ENCODE measurements at places on chromosomes 3 and 15.

- DNase-seq = no peak
Measured at GRCh38 chr3:190722181-190722905, 140.2 kb downstream of the GMNC start.

DNA sequence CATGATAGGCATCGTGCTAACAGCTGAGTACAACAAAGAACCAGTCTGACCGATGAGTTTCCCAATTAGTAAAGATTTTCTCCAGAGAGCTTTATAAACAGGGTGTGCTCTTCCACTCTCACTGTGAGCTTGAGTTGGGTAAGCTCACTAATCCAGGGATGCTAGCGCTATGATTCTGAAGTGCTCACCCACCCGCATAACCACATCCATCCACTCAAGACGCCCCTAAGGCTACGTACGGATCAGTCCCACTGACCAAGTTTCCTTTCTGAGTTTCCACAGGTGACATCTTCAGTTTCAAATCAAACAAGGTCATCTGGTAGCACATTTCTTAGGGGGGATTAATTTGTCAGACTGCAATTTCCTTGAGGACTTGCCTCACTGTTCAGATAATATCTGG lies 141.1 kb upstream of the ABI3BP start:
- no peak for DNase-seq

GRCh38 chr15:54803134-54803808 lies 393.5 kb downstream of the RSL24D1 start:
- peak; percentile 73 for DNase-seq

- DNase-seq = no peak
Measured at GRCh38 chr3:72334681-72335457, 513.4 kb downstream of the SHQ1 start.

DNA sequence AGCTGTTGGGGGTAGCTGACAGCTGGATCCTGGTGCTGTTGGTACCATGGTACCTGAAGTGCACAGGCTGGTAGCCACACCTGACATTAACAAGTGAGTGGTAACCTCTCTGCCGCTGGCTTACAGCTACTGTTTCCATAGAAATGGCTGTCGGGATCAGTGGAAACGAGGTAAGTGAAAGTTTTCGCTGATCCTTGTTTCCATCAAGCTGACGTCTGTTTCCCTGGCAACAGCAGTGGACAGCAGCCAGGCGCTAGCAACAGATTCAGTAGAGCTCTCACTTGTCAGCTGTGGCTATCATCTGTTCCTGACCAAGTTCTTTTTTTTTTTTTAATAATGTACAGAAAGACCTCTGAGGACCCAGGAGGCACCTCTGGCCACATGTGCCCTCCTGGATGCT lies 166.2 kb downstream of the CHDH start:
- no peak for DNase-seq

GRCh38 chr3:143267989-143268388 lies 148.4 kb downstream of the CHST2 start:
- no peak for DNase-seq

GRCh38 chr15:91472316-91472756 lies 372.3 kb downstream of the SV2B start:
- no peak for DNase-seq

- no peak for DNase-seq
Measured at GRCh38 chr3:9878700-9879099, 1.4 kb downstream of the CIDEC start.

DNA sequence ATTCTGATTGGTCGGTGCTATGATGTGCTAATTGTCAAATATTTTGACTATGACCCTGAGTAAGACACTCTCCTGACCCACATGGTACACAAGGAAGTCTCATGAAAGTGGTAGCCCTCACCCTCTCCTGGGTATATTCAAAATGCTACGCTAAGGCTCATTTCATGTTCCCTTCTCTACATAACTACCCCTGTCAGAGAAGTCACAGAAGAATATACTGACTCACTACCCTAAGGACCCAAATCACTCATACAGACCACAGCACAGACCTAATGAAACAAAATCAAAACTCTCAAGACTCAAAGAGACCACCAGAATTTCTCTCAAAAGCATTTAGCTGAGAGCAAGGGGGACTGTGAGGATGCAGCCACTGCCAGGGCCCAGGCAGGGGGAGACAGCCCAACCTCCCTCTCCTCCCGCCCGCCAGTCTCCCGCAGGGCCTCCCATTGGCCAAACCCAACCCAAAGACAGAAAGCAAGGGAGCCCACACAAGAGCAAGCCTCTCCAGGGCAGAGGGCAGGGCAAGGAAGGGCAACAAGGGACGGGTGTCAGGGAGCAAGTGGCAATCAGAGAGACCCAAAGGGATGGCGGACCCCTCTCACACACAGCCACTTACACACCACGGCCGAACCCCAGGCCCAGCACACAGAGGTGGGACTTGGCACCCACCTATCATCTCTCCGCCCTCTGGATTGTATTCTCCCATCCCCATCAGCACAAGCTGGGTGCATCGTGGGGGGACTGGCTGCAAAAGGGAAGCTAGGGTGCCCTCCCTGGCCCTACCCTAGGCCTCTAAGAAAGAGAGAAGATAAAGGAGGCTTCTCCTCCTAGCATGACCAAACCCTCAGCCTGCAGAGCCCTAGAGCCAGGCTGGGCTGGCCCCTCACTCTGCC lies 41.6 kb downstream of the MEGF11 start:
- DNase-seq = no peak

DNA sequence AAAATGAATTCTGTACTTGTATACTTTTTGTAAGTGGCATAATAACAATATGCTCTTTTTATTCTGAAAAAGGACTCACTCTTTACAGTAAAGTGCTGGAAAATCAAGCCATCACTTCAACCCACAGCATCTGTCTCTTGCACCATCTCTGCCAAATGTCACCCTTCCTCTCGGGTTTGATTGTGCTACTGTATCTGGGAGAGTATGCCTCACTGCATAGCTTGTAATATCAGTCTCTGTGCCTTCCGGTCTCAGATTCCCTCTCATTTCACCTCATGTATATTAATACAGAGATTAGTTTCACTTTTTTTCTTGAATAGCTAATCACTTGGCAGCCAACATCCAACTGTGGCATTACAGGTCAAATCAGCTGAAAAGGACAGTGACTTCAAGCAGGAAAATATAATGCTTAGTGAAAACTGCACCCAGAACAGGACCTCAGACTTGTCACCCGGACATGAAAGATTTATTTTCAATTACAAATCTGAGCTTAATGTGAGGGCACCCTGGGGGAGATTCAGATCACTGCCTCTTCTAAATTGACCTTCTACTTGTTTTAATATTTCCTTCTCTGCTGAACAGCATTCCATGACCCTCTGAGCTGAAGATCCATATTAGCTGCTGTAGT lies 605.8 kb upstream of the NAALADL2 start:
- DNase-seq = no peak

- no peak for DNase-seq
Measured at GRCh38 chr3:102200126-102200525, 234.7 kb upstream of the ZPLD1 start.

DNA sequence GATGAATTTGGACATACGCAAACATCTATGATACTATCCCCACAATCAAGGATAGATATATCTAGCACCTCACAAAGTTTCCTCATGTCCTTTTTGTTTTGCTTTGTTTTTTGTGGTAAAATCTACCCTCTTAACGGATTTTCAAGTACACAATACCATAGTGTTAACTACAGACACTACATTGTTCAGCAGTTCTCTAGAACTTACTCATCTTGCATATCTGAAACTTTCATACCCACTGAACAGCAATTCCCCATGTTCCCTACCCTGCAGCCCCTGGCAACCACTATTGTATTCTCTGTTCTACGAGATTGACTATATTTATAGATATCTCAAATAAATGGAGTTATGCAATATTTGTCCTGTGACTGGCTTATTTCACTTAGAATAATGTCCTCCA lies 58.1 kb upstream of the TJP1 start:
- DNase-seq = no peak

GRCh38 chr3:177528306-177529070 lies 331.2 kb upstream of the TBL1XR1 start:
- DNase-seq = no peak

DNA sequence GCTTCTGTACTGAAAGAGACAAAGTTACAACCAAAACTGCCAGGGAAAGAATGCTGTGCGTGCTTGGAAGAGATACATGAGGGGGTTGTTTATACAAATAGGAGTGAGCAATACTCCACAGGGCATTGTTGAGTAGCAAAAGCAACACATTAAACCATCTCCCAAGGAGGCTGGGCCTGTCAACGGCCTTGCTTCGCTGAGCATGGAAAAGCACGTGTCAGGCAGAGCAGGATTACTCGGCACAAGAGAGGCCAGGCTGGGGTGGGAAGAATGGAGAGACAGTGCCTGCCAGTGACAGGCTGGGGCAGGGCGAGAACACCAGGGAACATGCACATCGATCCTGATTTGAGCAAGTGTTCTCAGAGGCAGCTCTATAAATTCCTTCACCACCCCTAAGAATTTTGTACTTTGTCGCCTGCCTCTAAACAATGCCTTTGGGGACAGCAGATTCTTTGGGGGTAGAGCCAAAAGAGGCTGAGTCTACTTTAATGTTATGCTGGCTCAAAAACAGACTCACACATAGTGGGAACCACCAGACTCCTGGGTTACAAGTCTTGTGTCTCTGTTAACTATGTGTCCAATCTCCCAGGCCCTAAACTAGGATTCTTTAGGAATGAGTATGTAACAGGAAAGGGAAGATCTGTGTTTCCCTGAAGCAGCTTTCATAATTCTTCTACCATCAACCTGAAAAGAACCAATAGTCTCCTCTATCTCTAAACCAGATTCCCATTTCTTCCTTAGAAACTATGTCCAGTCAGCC lies 67.2 kb downstream of the LIPC start:
- no peak for DNase-seq

All from AML-193 (cell line).